ENCODE measurements at places on chromosomes 5 and 9.

DNA sequence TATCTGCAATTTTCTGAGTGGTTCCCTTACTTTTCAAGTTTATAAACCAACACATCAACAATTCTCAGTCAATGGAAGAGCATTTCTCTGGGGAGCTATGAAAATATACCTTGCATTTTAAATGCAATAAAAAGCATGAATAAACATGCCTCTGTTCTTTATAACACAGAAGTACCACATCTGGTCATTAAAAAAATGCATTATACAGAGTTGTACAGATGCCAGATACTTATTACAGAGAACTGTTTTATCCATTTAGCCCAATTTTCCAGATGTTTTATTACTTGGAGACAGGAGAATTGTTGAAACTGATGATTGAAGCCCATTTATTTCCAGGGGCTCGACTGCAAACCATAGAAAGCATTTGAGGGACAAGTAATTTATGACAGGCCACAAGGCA lies 19.2 kb upstream of the HEXB start:
- no peak for DNase-seq

GRCh38 chr5:163269624-163270023 lies 167.8 kb upstream of the CCNG1 start:
- no peak for DNase-seq

DNA sequence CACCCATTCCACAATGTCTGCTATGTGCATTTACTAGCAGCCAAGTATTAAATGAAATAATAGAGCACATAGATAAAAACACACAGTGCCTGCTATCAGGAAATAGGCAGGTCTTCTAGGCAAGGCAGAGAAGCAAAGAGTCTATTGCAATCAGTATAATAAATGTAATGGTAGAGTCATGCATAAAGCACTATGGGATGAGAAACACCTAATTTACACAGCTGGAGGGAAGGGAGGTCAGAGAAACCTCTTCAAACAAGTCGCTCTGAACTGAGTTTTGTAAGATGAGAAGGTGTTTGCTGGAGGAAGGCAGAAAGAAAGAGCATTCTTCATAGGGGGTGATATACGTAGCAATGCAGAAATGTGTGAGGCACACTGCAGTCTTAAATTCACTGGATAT lies 341.0 kb upstream of the DMAC1 start:
- no peak for DNase-seq

- DNase-seq: no peak
These were observed 1.8 kb downstream of the HNRNPH1 start for GRCh38 chr5:179621551-179622214.

DNA sequence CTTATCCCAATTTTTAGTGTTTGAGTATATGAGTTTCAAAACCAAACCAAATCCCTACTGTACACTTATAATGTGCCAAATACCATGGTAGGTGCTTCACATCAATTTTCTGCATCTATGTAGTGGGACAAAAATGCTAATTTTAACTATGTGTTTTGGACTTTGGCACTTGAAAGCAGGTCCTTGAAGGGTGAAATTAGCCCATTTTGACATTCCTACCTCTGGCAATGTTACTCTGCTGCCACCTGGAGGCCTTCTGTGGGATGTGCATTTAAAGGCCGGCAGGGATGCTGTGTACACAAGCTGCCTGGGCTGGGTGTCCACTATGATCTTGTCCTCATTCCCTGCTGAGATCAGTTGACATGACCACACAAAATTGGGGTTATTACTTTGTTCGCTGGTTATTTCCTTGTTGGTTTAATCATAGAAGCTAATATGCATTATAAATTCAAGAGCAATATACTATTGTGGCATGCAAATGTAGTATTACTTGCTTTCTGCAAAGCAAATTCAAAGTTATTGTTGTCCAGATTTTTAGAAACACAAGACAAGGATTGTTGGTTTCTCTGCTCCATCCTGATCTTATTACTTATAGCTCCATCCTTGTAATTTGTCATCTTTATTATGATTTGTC lies 166.8 kb downstream of the ARHGEF28 start:
- DNase-seq: peak; percentile 12

- DNase-seq: peak; percentile 33
These were observed 47.8 kb downstream of the ERGIC1 start for GRCh38 chr5:172881691-172882370.

DNA sequence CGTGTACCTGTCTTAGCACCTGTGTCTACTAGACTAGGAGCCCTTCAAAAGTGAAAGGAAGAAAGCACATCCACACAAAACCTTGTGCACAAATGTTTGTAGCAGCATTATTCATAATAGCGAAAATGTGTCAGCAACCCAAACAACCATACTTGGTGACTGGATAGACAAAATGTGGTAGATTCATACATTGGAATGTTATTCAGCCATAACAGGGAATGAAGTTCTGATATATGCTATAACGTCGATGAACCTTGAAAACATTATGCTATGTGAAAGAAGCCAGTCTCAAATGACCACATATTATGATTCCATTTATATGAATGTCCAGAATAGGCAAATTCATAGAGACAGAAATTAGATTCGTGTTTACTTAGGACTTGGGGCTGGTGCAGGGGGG lies 57.8 kb upstream of the LARP1 start:
- DNase-seq: no peak

GRCh38 chr9:7103367-7103766 lies 345.6 kb downstream of the KDM4C start:
- DNase-seq: no peak

- DNase-seq: no peak
These were observed 113.3 kb upstream of the LPAR1 start for GRCh38 chr9:111151537-111151936.

DNA sequence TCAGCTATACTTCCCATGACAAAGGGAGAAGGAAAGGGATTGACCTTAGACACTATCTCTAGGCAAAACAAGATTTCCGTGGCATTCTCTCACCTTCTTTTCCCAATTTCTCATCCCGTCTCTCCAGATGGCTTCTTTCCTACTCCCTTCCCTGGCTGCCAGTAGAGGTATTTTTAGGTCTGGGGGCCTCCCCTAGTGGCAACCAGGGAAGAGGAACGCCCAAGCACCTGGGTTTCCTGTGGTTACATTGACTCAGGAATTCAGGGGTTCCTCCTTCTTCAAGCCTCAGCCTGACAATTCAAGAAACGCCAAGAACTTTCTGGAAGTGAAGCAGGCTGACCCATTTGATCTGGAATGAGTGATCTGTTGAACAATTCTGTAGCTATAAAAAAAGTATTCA lies 111.5 kb upstream of the OSMR start:
- DNase-seq: no peak

GRCh38 chr9:106981396-106982287 lies 118.7 kb downstream of the ZNF462 start:
- DNase-seq: no peak

DNA sequence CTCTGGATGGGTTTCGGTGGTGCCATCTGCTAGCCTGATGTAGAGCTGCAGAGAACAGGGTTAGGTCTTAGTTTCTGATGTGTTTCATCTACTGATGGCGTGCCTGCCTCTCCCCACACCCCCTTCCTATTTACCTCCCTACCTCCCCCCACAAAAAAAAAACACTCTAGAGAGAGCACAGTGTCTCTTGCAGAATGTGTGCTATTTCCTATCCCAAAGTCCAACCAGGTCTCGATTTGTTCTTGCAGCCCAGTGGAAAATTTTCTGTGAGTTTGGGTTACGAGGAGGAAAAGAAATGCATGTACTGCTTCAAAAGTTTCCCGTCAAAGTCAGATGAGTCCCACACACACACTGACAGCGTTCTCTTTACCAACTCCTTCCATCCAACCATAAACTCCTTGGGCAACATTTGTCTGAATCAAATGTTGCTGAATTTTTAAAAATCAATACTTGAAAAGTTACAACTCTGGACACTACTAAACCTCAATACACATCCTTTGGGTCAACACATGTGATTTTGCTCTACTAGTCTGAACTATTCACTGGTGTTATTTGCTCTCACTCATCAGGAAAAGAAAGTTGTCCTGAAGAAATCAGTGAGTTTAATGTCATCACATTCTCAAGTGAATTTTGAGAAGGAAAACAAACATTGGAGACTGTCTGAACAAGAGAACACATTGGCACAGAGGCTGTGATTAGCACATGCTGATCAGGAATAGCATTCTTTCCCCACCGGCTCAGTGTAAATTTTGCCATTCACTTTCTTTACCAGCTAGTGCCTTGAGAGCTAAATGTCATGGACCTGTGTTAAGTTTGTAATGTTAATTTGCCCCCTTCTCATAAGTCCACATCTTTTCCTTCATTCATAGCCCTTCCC lies 84.1 kb downstream of the MAMDC2 start:
- DNase-seq: no peak

DNA sequence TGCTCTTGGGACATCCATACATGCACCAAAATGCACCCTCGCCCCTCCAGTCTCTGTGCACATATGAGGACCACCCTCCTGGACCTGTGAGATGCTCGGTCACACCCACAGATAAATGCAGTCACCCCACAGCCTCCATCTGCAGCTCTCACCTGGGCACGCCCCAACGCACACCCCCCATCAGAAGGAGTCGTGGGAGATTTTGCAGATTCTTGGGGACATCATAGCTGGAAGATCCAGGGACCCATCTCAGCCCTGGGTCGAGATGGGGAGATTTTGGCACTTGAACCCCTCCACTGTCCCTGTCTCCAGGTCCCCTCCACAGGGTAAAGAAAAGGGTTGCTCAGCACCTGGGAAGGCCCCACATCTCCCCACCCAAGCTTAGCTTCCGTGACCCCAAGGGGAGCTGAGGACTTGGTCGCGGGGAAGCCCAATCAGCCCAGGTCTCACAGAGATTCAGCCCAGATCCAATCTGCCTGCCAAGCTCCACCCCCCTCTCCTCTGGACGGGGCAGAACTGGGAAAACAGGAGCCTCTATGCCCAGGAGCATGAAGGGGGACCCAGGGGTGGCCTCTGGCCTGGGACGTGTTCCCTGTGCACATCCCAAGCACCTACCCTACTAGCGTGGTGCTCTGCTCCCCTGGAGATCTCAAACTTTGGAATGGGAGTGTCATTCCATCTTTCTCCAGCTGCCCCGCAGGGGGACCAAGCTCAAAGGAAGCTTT lies 89.2 kb upstream of the LMX1B start:
- DNase-seq: no peak

GRCh38 chr9:115212125-115212605 lies 94.2 kb upstream of the TNC start:
- DNase-seq: no peak

GRCh38 chr5:44862808-44863207 lies 54.1 kb downstream of the MRPS30 start:
- no peak for DNase-seq

DNA sequence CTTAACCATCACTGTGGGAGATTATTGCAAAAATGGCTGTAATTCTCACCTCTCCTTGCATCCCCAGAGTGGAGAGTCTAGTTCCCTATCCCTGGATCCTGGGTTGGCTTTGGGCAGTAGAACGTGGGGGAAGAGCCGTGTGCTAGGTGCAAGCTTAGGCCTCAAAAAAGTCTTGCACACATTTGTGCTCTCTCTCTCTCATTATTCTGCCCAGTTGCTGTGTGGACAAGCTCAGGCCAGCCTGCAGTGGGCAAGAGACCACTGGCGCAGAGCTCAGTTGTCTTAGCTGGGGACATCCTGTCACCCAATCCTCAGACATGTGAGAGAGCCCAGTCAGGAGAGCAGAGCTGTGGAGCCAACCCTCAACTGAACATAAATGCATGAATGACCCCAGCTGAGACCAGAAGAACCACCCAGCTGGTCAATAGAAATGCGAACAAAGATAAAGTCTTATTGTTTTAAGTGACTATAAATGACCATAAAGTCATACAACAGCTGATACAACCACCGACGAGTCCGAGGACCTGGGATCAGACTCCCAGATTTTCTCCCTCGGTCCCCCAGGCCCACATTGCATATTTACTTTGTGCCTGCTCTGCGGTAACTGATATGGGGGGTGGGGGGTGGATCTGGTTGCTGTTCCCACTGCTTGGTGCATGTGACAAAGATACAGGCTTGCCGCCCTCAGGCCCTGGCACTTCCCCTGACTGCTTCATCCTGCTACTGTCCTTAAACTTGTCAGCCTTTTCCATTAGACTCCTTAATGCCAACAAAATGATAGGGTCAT lies 166.4 kb upstream of the MVB12B start:
- no peak for DNase-seq

DNA sequence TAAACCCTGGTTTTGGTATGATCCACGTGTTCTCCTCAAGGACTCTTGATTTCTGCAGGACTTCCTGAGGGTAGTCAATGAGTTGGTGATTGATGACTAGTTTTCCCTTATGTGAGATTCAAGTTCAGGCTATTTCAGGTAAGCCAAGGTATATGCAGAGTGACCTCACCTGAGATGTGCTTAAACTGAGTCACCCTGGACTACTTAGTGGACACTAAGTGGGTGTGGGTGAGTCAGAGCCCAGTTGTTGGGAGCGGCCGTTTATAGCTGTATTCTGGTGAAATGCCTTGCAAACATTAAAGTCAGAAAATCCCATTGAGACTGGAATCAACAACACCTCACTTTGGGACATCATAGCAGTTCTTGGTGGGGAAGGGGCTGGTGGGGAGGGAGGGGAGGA lies 62.9 kb downstream of the SLC28A3 start:
- no peak for DNase-seq

- no peak for DNase-seq
These were observed 756 bp downstream of the VAV2 start for GRCh38 chr9:133991214-133991921.

DNA sequence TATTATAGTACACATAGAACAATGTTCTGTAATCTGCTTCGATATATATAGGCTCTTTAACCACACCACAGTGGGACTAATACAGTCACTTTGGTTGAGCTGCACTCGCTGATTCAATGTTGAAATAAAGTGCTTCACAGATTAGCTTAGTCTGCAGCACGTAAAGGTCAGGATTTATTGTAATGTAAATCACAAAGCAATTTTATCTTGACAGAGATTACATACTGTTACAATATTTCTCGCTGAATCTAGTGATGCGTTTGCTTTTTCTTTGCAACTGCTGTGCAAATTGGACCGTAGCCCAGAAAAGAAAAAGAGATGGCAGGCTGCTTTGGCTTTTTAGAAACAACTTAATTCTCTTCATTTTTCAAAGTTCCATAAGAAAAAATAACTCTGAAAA lies 52.9 kb downstream of the CETN3 start:
- no peak for DNase-seq

DNA sequence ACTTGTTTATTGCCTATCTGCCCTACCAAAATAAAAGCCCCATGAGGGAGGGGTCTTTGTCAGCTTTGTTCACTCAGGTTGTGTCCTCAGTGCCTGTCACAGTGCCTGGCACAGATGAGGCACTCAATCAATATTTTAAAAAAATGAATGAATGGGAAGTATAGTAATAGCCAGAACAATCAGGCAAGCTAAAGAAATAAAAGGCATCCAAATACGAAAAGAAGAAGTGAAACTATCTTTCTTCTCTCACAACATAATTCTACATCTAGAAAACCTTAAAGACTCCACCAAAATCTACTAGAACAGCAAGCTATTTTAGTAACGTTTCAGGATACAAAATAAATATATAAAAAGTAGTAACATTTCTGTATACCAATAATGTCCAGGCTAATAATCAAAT lies 37.8 kb upstream of the C5orf63 start:
- no peak for DNase-seq

- no peak for DNase-seq
These were observed 22.3 kb downstream of the CAAP1 start for GRCh38 chr9:26870292-26870691.
